ENCODE measurements at places on chromosomes 12 and 14.

DNA sequence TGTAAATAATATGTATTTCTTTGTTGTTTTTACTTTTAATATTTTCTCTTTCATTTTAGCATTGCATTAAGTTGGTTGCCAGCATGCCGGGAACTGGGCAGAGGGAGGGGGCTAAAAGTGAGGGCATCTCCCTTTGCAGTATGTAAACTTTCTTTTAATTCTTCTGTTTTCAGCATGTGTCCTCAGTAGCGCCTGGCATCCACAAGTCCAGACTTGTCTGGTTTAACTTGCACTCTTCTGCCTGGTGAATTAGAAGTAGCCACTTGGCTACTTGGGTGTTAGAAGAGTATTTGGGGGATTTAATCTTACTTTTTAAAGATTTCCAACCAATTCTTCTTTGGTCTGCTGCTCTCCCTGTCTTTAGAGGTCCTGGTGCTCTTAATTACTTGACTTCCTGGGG is 117.2 kb upstream of the SCAF11 start:
- DNase-seq, result no peak

DNA sequence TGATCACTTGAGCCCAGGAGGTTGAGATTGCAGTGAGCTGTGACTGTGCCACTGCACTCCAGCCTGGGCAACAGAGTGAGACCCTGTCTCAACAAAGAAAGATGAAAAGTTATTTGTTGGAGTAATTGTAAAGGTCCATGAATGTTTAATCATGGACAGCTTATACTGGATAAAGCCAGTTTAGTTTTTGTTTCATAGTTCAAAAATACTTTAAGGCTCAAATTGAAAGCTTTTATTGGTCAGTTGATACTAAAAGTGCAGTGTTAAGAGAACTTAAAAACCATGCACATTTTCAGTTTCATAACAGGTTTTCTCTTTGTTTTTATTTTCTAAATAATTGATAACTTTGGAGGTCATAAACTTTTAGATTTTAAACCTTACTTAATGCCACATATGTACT is 108.4 kb downstream of the MON2 start:
- no peak for DNase-seq

GRCh38 chr14:79708426-79709388 is 502.6 kb downstream of the DIO2 start:
- DNase-seq, result no peak

GRCh38 chr12:101945369-101946232 is 68.2 kb downstream of the DRAM1 start:
- DNase-seq, result peak; percentile 43

DNA sequence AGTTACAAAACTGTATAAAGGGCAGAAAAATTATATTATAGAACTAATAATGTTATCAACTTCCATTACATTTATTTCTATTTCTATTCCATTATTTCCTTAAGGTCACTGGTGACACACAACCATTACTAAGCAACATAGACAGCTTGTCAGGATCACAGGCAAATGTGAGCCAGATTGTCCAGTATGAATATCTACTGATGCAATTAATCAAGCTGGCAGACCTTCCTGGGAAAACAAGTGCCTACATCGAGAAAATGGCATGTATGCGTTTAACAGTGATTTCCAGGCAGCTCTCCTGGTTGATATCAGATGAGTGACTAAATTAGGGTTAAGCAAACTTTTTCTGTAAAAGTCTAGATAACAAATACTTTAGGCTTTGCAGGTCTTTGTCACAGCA is 36.9 kb upstream of the TSPAN8 start:
- DNase-seq, result no peak

GRCh38 chr14:101900253-101900652 is 64.1 kb upstream of the DYNC1H1 start:
- no peak for DNase-seq

DNA sequence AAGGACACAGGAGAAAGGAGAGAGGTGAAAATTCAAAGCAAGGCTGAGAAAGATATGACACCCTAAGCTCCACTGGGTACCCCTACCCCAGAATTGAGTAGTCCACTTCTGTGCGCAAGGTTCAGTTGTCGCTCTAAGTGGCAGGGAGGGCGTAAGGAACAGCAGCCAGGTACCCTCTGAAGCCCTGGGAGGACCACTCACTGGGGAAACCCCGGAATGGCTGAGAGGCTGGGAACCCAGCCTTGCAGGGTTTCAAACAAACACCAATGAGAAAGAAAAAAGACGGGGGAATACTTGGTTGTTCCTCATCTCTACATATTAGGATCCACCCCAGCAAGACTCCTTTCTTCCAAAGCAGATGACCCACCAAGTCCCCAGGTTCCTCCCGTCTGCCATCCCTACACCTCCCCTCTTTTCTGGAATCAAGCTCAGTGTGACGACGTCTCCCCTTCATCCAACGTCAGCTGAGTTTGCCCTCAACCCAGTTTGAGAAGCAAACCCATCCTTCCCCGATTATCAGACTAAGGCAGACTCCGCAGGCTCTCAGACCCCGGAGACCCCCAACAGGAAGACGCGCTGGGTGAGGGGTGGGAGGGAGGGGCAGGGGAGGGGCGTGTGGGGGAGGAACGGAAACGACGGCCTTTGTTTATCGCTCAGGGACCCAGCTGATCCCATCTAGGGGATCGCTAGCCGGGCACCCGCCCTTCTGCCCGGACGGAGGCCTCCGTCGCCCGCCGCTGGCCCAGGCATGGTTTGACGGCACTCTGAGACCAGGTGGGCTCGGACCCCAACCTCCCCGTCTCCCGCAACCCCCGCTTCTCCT is 795 bp downstream of the LMBR1L start:
- DNase-seq, result no peak

DNA sequence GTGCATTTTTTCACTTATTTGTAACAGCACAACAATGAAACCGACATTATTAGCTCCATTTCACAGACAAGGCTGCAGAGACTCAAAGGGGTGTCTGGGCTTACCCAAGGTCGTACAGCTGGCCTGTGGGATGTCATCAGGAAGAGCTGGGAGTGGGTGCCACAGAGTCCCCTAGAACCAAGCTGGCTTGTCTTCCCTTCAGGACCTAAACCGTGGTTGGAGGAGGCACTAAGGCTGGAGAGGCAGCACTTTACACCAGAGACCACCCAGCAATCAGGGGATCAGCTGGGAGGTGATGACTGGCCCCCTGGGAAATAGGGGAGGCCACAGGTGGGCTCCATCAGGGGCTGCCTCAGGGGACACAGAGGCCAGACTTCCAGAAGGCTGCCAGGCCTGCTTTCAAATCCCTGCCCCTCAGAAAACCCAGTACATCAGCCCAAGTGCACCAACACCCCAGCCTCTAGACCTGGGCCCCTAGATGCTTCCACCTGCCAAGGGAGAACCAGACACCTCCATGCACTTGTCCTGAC is 28.3 kb downstream of the DIO3 start:
- DNase-seq, result no peak

GRCh38 chr12:68871921-68872320 is 61.0 kb downstream of the CPM start:
- no peak for DNase-seq

GRCh38 chr12:94832780-94833681 is 170.5 kb downstream of the NDUFA12 start:
- DNase-seq, result peak; percentile 35

GRCh38 chr14:36522347-36522971 is 2.4 kb upstream of the NKX2-1 start:
- no peak for DNase-seq

- DNase-seq, result no peak
These were observed 87.2 kb upstream of the KRAS start for GRCh38 chr12:25337916-25338315.

- DNase-seq, result no peak
These were observed 62.9 kb upstream of the PSMA6 start for GRCh38 chr14:35229084-35229791.

- no peak for DNase-seq
These were observed 7.6 kb upstream of the RTL1 start for GRCh38 chr14:100910888-100911664.

- no peak for DNase-seq
These were observed 128.5 kb downstream of the WIF1 start for GRCh38 chr12:64992641-64993040.

GRCh38 chr14:72614365-72614764 is 279.5 kb downstream of the DPF3 start:
- DNase-seq, result no peak

GRCh38 chr12:118058881-118059280 is 2.1 kb downstream of the WSB2 start:
- DNase-seq, result no peak

DNA sequence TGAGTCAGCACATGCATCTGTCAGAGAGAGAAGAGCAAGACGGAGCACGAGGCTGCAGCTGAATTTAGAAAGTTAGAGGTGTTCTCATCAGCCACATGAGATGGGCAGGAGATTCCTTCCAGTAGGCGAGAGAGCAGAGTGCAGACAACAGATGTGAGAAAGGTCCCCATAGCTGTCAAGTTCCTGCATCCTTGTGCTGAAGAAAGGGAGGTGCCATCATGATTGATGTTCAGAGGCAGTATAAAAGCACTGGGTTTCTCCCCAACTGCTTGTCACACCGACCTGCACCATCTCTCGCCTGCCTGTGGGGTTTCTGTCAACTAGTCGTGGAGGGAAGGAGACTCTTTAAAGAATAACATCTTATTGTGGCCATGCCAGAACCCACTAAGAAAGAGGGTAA is at the start of gene MYBPC1:
TSS of gene MYBPC1 (plus strand) at position 272 of the 400 bp plus-strand sequence. CDS start at position 372, 100 bp downstream.
- no peak for DNase-seq

- DNase-seq, result no peak
These were observed 37.4 kb downstream of the EPS8 start for GRCh38 chr12:15751741-15752140.

DNA sequence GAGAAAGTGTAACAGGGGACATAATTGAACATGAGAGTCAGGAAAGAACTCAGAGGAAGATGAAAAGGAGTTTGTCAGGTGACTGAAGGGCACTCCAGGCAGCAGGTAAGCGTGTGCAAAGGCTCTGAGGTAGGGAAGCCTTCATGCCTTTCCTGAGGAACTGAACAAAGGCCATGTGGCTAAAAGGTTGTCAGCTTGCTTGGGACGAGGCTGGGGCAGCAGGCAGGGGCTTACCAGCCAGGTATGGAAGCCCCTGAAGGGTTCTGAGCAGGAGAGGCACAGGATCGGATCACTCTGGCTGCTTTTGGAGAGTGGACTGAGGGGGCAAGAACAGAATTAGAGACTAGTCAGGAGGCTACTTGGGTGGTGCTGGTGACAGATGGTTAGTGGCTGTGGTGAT is 5.2 kb downstream of the LPCAT3 start:
- no peak for DNase-seq

GRCh38 chr14:58836303-58836974 is 198.7 kb downstream of the DACT1 start:
- no peak for DNase-seq

DNA sequence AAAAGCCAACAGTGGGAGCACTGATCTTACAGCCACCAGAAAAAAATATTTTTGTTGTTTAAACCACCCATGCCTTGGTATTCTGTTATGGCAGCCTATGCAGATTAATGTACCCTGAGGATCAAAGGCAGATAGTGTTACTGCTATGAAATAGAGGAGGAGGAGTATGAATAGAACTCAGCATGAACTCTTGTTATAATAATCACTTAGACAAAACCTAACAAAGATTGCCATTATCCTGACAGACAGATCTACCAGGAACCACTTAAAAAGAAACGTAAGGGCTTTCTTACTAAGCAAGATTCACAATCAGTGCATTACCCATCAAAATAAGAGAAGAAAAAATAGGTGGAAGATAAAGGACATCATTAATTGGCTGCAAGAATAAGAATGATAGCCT is 558.3 kb downstream of the GALC start:
- DNase-seq, result no peak

DNA sequence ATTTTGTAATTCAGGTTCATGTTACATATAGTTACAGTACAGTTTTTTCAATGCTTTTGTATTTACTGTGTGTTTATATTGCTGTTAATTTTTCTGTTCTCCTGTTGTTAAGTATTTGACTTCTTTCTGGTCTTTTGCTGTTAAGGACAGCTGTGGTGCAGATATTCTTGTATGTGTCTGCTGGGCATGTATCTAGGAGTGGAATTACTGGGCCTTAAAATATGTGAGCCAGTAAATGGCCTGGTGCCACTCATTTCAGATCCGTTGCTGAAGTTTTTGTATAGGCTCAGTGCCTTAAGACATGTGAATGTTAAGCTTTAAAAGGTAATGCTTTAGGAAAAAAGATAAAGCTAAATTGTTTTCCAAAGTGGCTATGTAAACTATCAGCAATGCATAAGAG is 87.3 kb downstream of the TTLL5 start:
- DNase-seq, result no peak

- no peak for DNase-seq
These were observed 848.6 kb upstream of the LRFN5 start for GRCh38 chr14:40758076-40758475.

DNA sequence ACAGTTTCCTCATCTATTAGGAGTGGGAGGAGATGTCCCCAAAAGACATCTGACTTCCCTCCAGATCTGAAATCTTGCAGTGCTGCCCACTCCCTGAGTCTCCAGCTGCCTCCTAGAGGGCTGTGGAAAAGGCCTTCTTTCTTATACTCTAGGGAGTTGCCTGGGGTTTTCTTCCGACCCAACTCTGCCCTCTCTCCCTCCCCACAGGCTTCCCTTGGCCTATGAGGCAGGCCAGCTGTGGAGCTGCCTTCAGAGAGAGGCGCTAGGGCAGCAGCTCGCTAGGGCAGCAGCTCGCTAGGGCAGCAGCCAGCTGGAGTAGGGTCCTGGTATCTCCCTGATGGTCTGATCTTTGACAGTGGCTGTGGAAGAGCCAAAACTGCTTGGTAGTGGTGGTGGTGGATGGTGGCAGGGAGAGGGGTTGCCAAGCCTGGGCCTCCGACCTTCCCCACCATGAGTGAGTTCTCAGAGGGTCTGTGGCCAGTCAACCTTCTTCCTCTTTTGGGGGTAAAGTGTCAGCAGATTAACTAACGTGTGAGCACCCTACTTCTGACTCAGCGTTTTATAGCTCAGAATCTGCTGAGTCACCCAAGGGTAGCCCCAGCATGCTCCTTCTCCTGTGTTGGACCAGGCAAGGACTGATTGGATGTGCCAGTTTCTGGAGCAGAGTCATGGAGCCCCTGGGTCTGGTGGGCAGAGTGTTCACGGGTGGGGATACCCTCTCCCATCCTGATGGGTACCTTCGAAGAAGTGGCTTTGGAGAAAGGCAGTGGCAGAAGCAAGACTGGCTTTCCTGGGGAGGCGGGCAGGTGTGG is 2.3 kb downstream of the SLC48A1 start:
- no peak for DNase-seq

DNA sequence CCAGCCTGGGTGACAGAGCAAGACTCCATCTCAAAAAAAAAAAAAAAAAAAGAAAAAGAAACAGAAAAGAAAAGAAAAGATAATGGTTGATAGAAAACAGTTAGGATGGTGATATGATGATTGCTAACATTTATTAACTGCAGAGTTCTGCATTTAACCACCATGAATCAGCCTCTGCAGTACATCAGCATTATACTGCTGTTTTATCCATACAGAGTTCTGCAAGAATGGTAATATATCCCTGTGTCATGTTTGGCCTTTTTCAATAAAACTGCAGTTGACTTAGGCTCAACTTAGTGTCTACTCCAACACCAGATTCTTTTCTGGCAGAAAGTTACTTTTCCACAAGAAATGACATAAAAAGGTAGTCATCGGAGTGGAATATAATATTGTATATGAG is 62.6 kb downstream of the DUSP6 start:
- no peak for DNase-seq

GRCh38 chr14:49934646-49935045 is 41.8 kb downstream of the ARF6 start:
- DNase-seq, result no peak

- DNase-seq, result no peak
These were observed 640.1 kb upstream of the MIS18BP1 start for GRCh38 chr14:45893127-45893526.

Data from fibroblast of skin of left biceps (primary cell).